ENCODE measurements at places on chromosomes 7 and 10. TPM values are rescaled to one million over a fixed set of nuclear protein-coding genes. Genes with fewer than 3 reads are reported as not detected.
A peak's percentile ranks its signal among the peaks of the same experiment; 100 is the strongest.

DNA sequence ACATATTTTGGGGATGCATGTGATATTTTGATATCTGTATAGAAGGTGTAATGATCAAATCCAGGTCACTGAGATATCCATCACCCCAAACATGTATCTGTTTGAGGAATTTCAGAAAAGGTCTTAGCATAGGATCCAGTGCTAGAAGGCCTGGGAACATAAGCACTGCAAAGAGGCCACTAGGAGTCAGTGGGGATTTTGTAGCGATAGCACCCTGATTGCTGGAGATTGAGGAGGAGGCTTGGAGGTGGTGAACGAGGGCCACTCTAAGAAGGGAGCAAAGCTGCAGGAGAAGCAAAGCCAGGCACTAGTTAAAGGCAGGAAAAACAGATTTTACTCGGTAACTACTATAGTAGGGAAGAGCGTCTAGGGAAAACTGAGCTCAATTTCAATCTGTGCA, 324.0 kb downstream of the LHFPL3 start:
- no peak for DNase-seq

DNA sequence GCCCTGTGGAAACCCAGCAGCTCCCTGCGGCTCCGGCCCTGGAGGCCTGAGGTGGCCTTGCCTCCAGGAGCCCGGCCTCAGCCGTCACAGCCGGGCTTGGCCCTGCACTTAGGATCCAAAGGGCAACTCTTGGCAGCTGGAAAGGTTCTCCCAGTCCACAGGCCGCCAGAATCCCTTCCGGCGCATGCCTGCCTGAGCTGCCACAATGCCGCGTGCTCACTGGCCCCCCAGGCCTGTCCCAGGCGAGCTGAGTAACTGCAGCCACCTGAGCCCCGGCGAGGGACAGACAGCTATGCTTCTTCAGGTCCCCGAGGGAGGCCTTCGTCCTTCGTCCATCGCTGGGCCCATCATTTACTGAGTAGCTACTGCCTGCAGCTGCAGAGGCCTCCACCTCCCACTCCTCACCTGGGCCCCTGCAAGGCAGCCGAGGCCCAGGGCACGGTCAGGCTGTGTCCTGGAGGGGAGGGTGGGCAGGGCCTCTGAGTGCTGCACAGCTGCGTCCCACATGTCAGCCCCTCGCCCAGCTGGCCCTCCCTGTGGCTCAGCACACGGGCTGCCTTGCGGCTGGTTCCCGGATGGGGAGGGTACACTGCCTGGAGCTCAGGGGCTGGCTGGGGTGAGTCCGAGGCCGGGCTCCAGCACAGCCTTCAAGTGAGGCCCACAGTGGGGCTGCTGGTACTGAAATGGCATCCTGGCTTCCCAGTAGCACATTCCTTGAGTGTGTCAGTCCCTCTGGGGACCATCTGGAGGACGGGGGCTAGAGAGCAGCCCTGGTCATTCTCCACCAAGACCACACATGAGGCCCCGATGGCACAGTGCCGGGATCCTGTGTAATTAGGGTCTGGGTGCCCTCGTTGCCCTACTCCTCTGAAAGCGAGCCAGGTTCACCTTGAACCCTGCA, 172.5 kb downstream of the ELFN1 start:
- DNase-seq, result no peak

DNA sequence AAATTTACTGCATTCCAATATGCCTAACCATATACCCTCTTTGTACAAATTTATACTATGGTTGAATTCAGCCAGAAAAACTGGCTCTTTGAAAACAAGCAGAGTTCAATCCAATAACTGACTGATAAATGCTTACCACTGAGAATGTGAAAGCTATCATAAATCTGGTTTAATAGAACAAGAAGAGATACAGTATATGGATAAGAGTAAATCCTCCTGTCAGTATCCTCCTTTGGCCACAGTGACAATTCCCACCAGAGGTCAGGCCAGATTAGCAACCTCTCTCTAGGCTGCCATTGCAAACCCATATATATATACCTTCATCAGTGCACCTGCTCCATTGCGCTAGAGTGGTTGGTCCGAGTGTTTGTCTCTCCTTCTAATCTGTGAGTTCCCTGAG, 647.2 kb downstream of the GRM8 start:
- DNase-seq, result no peak

GRCh38 chr10:9825491-9826018, 1192.1 kb upstream of the CELF2 start:
- DNase-seq, result no peak

GRCh38 chr7:101562531-101563197, 66.4 kb downstream of the MYL10 start:
- no peak for DNase-seq

Gene LIPM
- total RNA-seq, result not detected

GRCh38 chr7:30968294-30968693, 4.5 kb downstream of the GHRHR start:
- DNase-seq, result no peak

- DNase-seq, result no peak
These were observed 11.2 kb upstream of the C10orf95 start for GRCh38 chr10:102462512-102463054.

DNA sequence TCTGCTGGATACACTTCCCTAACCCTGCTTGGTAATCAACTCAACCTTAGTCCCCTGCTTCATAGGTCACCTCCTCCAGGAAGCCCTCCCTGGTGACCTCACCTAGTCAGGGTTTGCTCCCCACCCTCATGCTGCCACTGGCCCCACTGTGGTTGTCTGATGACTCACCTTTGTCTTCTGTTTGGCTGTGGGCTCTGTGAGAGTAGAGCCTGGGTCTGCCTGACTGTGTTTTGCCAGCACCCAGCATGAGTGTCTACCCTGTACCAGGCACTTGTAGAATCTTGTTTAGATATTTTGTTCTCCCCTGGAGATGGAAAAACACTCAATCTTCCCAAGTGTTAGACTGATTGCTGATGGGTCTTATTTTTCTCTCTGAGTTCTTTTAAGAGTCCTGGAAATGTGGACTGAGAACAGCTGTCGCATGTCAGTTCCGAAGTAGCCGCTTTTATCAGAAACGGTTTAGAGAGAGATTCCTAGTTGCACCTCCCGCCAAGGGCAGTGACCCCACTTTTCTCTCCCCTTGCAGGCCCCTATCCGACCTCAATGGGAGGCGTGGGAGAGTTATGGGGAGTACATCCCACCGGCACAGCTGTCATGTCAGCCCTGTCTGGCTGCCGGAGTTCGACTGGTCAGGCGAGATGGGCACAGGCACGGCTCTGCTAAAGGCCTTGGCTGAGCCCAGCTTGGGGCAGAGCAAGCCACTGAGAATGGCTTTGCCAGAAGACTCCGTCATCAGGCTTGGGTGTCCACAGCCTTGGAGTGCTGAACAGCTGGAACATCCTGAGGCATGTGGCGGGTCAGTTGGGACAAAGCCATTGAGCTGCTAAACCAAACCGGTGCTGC, 134.3 kb downstream of the GRK5 start:
- peak; percentile 78 for DNase-seq

- DNase-seq, result peak; percentile 35
These were observed 218.5 kb upstream of the TMEM196 start for GRCh38 chr7:19991936-19992335.
